AG09309 (cell line): ENCODE measurements at places on chromosomes 6 and 20.

DNA sequence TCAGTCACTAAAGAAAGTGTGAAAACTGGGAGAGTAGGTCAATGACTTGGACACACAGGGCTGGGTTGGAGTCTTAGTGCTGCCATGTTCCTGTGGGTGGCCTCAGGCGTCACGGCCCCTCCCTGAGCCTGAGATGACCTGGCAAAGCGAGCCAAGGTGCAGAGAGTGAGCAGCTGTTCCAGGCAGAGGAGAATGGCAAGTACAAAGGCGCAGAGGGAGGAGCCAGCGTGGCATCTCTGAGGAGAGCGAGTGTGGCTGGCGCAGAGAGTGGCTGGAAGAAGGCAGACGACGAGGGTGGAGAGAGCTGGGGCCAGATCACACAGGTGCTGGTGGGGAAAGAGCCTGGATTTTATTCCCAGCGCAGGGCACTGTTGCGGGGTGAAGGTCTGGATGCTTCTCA lies 20.6 kb upstream of the CHMP4B start:
- no peak for DNase-seq

GRCh38 chr6:163446549-163446948 lies 32.0 kb downstream of the QKI start:
- DNase-seq = no peak

DNA sequence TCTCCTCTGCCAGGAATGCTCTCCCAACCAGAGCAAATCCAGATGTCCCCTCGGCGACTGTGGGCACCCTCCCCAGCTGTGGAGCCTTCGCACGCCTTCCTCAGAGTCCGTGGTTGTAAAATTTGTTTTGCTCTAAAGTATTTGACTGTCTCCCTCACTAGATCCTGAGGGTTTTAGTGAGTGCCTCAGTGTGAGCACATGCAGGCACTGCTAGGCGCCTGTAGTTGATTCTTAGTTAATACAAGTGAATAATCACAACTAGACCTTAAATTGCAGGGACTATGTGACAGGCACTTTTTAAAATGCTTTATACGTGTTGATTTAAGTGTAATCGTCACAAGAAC lies 680 bp upstream of the MTCH1 start:
- no peak for DNase-seq

DNA sequence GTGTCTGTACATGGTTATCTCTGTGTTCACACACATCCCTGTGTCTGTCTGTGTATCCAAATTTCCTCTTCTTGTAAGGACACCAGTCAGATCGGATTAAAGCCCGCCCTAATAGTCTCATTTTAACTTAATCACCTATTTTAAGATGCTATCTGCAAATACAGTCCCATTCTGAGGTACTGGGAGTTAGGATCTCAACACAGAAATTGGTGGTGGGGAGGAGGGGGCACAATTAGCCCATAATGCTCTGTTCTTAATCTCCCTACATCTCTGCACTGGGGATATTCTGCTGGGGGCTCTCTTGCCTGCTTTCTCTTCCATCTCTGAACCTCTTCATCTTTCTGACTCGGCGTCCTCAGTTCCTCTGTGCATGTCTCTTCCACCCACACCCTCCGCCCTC lies 320.7 kb downstream of the CDC5L start:
- DNase-seq = no peak
